Stimulated activated CD4-positive, alpha-beta T cell treated with anti-CD3 and anti-CD28 coated beads, Interleukin-12 subunit alpha, Interleukin-12 subunit beta, amount 100 ng/mL, for 4 hours (primary cell): ENCODE measurements at places on chromosomes 2 and 18.
A peak's percentile ranks its signal among the peaks of the same experiment; 100 is the strongest.

GRCh38 chr2:17056236-17056635 lies 390.6 kb upstream of the CYRIA start:
- no peak for DNase-seq

DNA sequence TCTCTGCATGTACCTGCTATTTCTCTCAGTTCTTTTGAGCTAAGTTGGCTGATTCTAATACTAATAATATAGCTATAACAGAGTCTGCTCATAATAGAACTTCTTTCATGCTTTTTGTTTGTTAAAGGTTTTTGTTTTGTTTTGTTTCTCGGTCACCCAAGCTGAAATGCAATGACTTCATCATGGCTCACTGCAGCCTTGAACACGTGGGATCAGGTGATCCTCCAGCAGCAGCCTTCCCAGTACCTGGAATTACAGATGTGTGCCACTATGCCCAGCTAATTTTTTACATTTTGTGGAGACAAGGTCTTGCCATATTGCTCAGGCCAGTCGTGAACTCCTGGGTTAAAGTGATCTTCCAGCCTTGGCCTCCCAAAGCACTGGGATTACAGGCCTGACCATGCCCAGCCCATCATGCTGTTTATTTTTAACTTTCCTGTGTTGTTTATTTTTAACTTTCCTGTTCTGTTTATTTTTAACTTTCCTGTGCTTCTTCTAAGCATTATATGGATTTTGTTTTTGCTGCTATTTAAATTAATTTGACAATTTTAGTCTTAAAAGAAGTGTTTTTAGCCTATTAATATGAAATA lies 763.8 kb upstream of the CDH7 start:
- no peak for DNase-seq

GRCh38 chr18:23528580-23529472 lies 25.5 kb downstream of the RMC1 start:
- no peak for DNase-seq

- DNase-seq = no peak
Observed at GRCh38 chr18:50707855-50708469, 111.9 kb downstream of the MRO start.

- no peak for DNase-seq
Observed at GRCh38 chr2:196295005-196295404, 123.6 kb upstream of the STK17B start.

GRCh38 chr2:162267496-162267895 lies 24.3 kb upstream of the FAP start:
- no peak for DNase-seq

DNA sequence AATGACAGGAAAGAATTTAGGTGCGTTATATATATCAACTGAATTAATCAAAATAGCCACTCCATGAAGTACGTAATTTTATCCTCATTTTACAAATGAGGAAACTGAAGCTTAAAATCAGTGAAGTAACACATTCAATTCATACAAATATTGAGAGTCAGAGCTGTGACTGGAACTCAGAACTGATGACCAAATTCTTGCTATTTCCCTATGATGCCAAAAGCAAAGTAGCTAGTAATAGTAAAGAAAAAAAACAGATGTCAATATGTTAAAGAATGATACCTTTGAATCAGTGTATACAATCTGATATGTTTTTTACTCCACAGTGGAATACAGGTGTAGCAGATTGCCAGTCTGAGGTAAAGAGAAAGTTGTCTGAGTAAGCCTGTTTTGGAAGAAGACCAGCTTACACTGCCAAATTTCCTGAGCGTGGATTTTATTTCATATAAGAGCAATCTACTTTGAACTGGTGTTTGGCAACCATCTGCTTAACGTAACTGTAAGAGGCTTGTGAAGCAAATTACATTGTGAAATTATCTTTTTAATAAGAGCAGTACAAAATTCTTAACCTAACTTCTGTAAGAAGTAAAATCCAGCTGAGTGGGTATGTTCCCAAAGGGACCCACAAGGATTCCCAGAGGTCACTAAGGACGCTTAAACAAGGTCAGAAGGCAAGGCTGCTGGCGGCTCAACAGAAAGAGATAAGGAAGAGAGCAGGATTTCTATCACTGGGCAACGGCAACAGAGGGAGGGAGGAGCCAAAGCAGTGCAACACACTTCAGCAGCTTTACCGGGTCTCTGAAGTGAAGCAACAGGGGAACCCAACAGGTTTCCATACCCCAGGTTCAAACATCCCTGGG lies 85.6 kb downstream of the IKZF2 start:
- DNase-seq = no peak

GRCh38 chr2:164145093-164145987 lies 409.5 kb upstream of the FIGN start:
- DNase-seq = no peak

GRCh38 chr2:71669628-71670429 lies 216.5 kb downstream of the DYSF start:
- DNase-seq = no peak

DNA sequence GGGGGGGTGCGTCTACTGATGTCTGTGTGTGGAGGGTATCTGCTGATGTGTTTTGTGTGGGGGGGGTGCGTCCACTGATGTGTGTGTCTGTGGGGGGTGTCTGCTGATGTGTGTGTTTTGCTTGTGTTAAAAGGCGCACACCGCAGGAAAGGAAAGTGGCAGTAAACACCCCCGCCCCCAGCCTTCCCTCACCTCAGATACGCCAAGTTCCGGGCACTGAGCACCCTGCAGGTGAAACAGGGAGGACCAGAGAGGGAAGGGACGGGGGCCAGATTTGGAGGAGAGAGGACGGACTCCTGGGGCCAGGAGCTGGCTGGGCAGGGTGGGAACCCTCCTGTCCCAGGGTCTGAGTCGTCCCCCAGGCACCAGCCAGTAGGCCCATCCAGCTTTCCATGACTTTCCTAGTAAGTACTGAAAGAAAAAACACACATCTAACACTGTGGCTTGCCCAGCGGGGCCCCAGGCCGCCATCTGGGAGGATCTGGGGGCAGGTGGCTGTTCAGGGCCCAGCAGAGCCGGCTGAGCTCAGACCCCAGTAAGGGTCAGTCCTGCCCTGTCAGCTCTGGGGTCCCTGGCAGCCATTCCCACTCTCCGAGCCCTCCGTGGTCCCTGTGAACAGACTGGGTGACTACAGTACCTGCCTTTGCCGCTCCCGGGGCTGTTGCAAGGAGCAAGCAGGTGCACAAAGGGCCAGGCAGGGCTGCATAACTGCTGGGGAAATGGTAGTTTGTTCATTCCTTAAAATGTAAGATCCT lies 126.9 kb downstream of the NFATC1 start:
- peak; percentile 54 for DNase-seq

DNA sequence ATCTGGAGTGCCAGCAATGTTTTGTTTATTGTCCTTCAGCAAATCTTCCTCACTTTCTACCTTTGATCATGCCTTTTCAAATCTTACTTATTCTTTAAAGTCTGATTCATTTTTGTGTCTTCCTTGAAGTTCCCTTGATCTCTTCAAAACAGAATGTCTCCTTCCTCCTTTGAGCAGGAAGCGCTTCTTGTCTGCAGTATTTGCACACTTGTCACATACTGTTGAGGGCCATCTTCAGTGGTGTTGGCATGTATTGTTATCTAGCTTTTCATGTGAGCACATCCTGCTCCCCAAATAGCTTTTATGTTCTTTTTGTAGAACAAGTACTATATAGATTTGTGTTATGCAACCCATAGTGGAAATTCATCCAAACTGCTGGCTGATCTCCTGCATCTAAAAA lies 5.9 kb upstream of the CERS6 start:
- no peak for DNase-seq

DNA sequence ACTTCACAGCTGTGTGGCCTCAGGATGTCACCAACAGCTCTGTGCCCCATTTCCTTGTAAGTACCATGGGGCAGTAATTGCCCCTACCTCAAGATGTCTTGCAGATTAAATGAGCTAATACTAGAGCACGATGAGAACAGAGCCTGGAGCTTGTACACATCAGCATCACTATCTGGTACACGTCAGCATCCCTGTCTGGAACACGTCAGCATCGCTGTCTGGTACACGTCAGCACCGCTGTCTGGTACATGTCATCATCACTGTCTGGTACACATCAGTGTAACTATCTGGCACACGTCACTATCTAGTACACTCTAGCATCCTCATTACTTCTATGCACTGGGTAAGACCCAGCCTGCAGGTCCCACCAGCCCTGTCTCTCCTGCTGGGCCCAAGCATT lies 37.2 kb downstream of the AQP12A start:
- no peak for DNase-seq

DNA sequence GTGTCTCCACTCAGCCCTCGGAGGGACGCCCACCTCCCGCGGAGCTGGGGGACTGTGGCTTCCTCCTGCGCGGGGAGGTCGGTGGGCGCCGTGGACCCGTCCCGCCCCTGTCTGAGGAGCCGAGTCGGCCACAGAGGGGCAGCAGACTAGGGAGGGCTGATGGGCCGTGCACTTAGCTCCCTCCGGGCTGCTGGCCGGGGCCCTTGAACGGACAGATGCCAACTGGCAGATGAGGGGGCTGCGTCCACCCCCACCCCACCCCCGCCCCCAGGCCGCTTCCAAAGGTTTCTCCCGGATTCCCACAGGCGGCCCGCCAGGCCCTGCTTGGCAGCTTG lies 10.4 kb upstream of the UBE2F start:
- DNase-seq = no peak

GRCh38 chr18:13232086-13232917 lies 13.7 kb downstream of the LDLRAD4 start:
- DNase-seq = no peak

GRCh38 chr2:199679883-199680282 lies 171.1 kb downstream of the FTCDNL1 start:
- DNase-seq = no peak

- no peak for DNase-seq
Observed at GRCh38 chr2:84421791-84422190, 37.3 kb downstream of the SUCLG1 start.

DNA sequence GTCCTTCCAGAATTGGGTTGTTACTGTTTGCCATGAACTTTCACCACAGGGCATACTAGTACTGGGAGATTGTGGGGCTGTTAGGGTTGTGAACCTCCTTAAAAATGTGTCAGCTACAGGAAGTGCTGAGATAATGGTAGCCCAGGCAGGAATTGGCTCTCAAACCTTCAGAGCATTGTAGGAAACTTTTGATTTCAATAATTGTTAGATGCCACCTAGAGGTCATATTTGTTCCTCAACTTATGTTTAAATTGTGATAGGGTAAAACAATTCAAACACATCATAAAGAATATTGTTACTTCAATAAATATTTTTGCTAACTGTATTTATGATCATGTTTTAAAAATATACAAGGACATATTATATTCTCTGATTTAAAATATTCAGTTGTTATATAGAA lies 594.6 kb downstream of the ADCYAP1 start:
- no peak for DNase-seq

DNA sequence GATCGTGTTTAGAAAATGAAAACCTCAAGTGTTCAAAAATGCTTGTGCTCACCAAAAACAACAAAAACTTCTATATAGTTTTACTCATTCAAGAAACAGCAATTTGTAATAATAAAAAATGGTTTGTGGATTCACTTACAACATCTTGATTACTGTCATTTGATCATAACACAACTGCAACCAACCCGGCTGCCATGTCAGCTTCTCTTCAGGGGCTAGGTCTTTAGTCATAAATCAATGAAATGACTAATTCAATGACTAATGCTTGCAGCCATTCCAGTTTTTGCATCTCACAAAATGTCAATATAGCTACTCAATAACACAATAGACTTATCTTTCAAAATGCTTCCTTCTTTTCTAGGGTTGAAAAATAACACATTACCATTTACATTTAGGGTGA lies 128.0 kb downstream of the OLA1 start:
- peak; percentile 10 for DNase-seq

DNA sequence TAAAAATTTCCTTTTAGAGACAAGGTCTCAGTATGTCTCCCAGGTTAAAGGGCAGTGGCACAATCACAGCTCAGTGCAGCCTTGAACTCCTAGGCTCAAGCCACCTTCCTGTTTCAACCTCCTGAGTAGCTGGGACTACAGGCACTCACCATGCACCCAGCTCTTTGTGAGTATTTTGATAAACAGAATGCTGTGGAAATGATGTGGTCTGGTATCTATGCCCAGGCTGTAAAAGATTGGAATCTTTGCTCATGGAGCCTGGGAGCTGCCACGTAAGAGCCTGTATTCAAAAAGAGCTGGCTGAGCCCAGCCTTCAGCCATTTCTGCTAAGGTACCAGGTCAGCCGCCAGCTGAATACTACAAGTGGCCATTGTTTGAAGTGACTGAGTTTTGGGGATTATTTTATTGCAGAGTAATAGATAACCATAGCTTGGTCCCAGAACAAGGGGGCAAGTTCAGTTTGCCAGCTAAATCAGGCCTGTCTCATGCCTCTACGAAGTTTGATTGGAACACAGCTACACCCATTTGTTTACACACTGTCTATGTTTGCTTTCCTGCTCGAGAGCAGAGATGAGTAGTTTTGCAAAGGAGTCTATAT lies 21.3 kb upstream of the ARL5A start:
- no peak for DNase-seq

GRCh38 chr2:149087751-149088150 lies 49.3 kb downstream of the LYPD6B start:
- no peak for DNase-seq

- no peak for DNase-seq
Observed at GRCh38 chr18:58117786-58118403, 73.9 kb downstream of the NEDD4L start.

- DNase-seq = no peak
Observed at GRCh38 chr2:8578335-8579244, 103.3 kb upstream of the ID2 start.

GRCh38 chr2:25749676-25750075 lies 76.3 kb upstream of the DTNB start:
- DNase-seq = no peak

GRCh38 chr2:13578547-13578946 lies 861.8 kb downstream of the TRIB2 start:
- no peak for DNase-seq

DNA sequence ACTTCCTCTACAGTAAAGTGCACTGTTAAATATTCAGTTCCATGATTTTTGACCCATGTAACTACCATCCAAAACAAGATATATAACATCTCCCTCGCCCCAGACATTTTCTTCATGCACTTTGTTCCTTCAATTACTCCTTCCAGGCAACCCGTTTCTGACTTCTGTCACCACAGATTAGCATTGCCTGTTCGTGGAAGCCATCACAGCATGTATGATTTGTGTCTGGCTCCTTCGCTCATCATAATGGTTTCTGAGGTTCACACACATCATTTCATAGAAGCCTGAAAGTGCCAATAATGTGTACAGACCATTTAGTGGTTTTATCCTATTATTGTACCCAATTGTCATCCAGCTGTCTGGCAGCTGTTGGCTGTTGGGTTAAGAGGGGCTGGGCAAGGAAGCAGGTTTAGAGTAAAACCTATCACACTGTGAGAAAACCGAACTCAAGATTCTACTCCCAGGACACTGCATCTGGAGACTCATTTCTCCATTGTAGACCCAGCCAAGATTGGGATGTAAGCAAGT lies 16.1 kb downstream of the ARHGAP28 start:
- DNase-seq = no peak

DNA sequence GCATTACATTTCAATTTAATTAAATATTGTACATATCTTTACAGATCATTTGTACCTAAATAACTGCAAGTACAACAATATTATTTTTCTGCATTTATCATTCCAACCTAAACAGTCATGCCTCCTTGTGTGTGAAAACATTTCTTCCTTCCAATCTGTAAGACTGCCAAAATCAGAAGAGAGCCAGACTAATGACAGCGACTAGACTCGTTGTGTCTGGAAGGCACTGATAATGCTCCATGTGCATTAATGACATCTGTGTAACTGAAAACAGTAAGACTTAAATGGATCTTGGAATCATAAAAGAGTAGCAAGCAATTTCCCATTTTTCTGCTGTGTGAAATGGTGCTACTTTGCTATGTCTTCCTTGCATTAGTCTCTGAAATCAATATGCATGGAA lies 278.0 kb upstream of the DSEL start:
- no peak for DNase-seq

GRCh38 chr2:167946441-167946841 lies 301.0 kb downstream of the STK39 start:
- no peak for DNase-seq
